ENCODE measurements at places on chromosomes 13 and 19. TPM values are rescaled to one million over a fixed set of nuclear protein-coding genes. Genes with fewer than 3 reads are reported as not detected.

ZNF208 gene
- 2.4 TPM for polyA plus RNA-seq

FAM216B gene
- polyA plus RNA-seq, result 5.6 TPM

GRCh38 chr13:75685239-75685697 lies 49.1 kb downstream of the LMO7 start:
- no peaks in the 10 kb centered on the region for H3K27me3 ChIP-seq
- no peaks in the 10 kb centered on the region for H3K36me3 ChIP-seq
- no peak overlapping the region for H3K27ac ChIP-seq
- no peak overlapping the region for H3K4me3 ChIP-seq
- no peaks in the 10 kb centered on the region for H3K4me1 ChIP-seq

- no peak for DNase-seq
- no peak overlapping the region for H3K4me3 ChIP-seq
- H3K36me3 ChIP-seq, result no peaks in the 10 kb centered on the region
- no peak overlapping the region for H3K27ac ChIP-seq
- no peaks in the 10 kb centered on the region for H3K27me3 ChIP-seq
These were observed 88.1 kb downstream of the TSHZ3 start for GRCh38 chr19:31261019-31261602.

DNA sequence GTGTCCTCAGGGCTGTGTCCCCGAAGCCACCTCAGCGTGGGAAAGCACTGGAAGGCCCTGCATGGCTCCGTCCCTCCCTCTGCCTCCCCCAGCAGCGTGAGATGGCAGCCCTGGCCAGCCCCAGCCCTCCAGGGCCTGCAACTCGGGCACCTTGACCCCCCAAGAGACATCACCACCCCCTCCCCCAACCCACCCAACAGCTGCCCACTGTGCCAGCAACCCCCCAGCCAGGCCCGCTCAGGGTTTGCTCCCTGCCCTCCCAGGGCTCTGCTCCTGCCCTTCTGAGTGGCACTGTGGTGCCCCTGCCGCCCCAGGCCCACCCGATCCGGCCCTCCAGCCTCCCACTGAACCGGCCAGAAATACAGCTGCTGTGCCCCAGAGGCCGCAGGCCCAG lies 1.5 kb upstream of the ASPDH start:
- H3K4me1 ChIP-seq, result peaks cover 54% of the 10 kb centered on the region
- DNase-seq, result no peak
- peak overlapping the region; percentile 44 for H3K27ac ChIP-seq
- H3K4me3 ChIP-seq, result no peak overlapping the region
- H3K27me3 ChIP-seq, result no peaks in the 10 kb centered on the region
- peaks cover 59% of the 10 kb centered on the region for H3K36me3 ChIP-seq

GRCh38 chr13:35887115-35887666 lies 244.0 kb downstream of the DCLK1 start:
- H3K36me3 ChIP-seq, result no peaks in the 10 kb centered on the region
- H3K4me3 ChIP-seq, result no peak overlapping the region
- no peaks in the 10 kb centered on the region for H3K4me1 ChIP-seq
